ENCODE measurements at places on chromosomes 12 and 14.

DNA sequence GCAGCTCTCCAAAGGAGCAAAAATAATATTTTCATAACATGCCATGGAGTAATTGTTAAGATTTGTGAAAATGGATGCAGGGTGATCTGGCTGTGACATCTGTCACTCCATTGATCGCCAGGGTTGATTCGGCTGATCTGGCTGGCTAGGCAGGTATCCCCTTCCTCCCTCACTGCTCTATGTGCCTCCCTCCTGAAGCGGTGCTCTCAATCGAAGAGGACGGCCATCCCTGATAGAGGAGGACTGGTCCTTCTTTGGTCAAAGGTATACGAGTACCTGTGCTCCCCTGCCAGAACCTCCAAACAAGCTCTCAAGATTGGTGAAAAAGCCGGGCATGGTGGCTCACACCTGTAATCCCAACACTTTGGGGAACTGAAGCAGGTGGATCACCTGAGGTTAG lies 47.9 kb downstream of the VCPKMT start:
- DNase-seq: no peak

GRCh38 chr12:110109037-110109836 lies 14.9 kb upstream of the IFT81 start:
- DNase-seq: no peak

DNA sequence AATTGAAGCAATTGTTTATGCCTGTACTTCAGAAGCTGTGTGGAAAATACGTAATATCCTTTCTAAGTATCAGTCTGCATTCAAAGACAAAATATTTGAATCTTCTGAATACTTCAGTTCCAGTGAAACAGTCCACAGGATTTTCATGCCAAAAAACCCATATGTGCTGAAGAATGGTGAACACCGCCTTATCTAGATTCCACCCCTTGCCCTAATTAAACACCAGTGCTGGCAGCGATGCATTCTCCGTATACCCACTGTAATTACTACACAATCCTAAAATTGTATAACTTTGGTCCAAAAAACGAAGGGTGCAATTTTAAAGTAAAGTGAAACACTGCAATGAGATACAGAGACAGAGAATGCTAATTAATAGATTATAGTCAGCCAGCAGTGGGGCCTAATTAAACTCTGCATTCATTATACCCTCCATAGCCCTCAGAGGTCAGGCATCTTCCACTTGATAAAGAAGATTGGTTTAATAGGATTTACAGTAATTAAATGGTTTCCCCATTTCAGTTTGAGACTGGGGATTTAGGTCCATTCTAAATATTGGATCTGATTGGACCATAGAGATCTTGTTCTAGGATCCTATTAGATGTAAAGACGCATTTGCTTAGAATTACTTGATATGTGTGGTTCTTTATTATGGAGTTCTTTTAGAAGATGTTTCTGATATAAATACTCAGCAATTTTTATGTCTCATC lies 43.9 kb downstream of the ERC1 start:
- DNase-seq: no peak

DNA sequence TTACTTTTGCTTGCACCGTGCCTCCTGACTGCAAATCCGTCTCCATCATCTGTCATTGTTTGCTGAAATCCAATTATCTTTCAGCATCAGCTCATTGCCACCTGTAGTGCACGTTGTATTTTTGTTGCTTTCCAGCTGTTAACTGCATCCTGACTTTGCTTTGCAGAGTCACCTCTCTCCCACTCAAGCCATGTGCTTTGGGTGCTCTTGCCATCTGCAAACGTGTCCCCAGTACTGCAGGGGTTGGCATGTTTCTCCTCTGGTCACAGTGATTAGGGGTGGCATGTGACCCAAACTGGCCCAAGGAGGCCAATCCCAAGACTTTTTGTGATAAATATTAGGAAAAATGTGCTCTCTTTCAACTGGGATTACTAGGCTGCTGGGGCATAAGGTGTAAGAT lies 10.5 kb upstream of the TMED2 start:
- DNase-seq: no peak

- DNase-seq: no peak
These were observed 27.6 kb upstream of the P2RX4 start for GRCh38 chr12:121182222-121182893.

- no peak for DNase-seq
These were observed 39.8 kb downstream of the SPRING1 start for GRCh38 chr12:116698116-116698515.

GRCh38 chr12:82841487-82841904 lies 154.8 kb downstream of the TMTC2 start:
- DNase-seq: no peak

GRCh38 chr14:105390849-105391500 lies 7.4 kb upstream of the TEX22 start:
- DNase-seq: no peak

All from CD4-positive, alpha-beta T cell treated with Interleukin-21 for 1 hour (primary cell).